PC-3 (cell line): ENCODE measurements at places on chromosomes 3 and 15.
A peak's percentile ranks its signal among the peaks of the same experiment; 100 is the strongest.

GRCh38 chr3:197533927-197534725, 21.6 kb downstream of the BDH1 start:
- peak; percentile 39 for DNase-seq

- no peak for DNase-seq
These were observed 71.4 kb upstream of the TLE3 start for GRCh38 chr15:70169147-70169546.

DNA sequence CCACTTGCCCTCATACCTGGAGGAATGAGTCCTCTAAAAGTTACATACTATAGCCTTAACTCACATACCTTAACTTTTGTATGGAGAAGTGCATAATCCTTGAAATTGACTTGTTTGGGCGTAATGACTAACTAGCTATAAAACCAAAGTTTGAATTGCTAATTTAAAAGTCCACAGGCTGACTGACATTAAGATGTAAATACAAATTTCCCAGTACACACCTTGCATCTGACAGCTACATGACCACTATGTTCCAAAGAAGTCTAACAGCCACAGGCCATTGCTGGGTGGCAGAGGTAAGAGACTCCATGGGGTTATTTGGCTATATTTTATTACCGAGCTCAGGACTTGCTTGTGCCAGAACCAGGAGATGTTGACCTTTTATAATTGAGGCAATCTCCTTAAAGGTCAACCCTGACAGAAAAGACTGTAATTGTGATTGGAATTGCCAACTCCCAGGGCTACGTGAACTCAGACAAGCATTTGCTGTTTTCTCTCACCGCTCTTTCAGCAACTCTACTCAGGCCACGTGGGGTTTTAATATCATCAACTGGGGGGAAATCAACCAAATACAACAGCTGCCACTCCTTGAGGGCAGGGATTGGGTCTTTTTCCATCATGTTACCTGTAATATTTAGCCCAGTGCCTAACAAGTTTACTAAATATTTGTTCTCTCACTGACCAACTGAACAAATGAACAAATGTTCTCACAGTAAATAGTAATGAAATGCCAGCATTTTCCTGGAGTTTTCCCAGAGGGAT, 139.9 kb downstream of the SEMA6D start:
- no peak for DNase-seq

GRCh38 chr3:114816052-114816451, 331.0 kb downstream of the ZBTB20 start:
- no peak for DNase-seq

DNA sequence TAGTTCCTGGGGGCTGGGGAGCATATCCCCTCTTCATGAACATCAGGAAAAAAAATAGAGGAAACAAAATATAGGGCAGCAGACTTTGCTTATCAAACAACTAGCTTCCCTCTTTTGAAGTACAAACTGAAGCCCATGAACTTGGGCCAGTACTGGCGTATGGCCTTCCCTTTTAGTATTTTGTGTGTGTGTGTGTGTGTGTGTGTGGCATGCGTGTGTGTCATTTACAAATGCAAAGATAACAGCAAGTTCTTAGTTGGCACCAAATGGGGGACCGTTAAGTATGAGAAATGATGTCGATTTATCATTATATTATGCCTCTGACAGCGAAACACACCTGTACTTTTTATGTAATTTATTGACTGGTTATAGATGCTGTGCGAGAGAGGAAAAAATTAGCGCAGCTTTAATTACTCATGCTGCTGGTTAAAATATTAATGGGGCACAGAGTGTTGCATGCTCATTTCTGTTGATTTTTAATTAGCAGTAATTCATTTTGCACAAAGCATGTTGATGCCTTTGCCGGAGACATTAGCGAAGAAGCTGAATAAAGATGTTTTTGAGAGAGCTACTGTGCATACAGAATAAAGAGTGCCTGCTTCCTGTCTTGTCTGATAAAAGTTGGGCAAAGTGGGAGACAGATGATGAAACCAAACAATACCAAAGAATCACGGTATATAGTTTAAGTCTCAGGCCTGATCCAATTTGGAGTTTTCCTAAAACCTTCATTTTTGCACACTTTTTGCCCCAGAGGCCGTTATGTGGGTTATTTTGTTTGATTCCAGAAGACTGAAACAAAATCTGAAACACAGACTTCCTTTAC, 297.1 kb downstream of the SATB1 start:
- no peak for DNase-seq

GRCh38 chr15:94258246-94258645, 26.9 kb downstream of the MCTP2 start:
- DNase-seq, result no peak

DNA sequence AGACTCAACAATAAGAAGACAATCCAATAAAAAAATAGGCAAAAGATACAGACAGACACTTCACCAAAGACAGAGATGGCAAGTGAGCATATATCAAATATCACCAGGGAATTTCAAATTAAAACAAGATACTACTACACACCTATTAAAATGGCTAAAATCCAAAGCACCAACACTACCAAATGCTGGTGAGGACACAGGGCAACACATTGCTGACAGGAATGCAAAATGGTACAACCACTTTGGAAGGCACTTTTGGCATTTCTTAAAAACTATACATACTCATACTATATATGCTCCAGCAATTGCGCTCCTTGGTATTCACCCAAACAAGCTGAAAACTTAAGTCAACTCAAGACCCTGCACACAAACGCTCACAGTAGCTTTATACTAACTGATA, 12.9 kb downstream of the DLG1 start:
- DNase-seq, result no peak

DNA sequence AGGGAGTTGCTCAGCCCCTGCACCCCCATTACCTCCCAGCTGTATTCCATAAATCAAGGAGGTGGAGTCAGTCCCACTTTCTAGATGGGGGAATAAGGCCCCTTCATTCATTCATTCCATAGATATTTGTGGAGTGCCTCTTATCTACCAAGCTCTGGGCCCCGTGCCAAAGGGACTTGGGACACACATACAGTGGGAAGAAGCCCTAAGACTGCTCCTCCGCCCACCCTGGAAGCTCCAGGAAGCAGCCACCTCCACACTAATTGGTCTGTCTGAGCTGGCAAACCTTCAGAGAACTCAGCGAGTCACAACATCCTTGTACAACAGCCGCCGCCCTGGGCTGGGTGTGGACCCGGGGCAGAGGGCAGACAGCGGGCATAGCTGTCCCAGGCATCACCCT, 6.4 kb downstream of the STRA6 start:
- DNase-seq, result peak; percentile 88

DNA sequence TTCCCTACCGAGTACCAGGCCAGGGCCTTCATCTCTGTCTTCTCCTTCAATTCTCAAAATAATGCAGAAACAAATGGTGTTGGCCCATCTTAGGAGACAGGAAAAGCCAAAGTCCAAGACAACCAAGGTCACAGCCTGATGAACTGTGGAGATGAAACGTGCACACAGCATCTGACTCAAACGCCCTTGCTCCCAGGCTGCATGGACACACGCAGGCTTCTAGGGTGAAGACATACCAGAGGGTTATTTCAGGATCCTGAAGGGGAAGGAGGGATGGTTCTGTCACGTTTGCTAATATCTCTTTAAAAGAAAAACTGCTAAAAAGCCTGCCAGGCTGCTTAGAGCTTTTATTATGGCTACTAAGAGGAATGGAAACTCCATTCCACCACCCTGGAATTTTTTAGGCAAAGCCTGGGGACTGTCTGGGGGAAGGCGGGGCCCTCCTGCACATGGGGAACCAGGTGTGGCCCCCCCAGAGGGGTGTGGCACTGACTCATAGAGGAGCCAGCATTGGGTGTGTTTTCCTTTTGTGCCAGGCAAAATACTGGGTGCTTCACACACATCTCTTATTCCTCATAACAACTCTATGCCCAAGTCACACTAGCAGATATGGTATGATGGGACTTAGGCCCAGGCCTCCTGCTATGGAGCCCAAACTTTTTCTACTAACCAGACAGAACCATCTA, 62.9 kb downstream of the UMPS start:
- DNase-seq, result peak; percentile 63

DNA sequence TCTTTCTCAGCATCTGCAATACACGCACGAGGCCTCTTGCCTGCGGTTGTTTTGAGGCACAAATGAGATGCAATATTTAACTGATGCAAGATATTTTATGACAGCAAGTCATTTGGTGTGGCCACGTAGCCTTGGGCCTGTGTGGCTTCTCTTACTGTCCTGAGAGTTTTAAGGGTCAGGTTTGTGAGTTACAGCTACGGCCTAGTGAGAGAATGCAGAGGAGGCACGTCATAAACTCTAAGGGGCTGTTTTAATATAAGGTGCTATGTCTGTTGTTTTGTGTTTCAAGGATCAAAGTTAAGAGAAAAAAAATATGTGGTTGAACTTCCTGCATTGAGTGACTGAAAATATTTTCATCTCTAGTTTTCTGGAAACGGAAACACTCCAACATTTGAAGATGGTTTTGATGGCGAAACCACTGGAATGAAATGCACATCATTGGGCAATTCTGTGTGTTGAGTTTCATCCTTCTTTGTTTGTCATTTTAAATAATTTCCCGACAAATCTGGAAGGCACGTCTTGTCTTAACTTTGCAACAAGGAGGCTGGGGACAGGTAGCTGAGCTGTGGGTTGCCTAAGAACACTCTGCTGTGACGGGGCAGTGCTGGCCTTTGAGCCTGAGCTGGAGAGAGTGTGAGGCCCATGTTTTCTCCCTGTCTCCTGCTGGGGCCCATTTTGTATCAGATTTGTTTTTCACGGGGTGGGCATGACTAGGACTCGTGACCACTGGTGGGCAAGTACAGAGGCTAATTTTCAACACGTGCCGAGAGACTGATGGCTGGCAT, 5.1 kb downstream of the APBA2 start:
- no peak for DNase-seq

DNA sequence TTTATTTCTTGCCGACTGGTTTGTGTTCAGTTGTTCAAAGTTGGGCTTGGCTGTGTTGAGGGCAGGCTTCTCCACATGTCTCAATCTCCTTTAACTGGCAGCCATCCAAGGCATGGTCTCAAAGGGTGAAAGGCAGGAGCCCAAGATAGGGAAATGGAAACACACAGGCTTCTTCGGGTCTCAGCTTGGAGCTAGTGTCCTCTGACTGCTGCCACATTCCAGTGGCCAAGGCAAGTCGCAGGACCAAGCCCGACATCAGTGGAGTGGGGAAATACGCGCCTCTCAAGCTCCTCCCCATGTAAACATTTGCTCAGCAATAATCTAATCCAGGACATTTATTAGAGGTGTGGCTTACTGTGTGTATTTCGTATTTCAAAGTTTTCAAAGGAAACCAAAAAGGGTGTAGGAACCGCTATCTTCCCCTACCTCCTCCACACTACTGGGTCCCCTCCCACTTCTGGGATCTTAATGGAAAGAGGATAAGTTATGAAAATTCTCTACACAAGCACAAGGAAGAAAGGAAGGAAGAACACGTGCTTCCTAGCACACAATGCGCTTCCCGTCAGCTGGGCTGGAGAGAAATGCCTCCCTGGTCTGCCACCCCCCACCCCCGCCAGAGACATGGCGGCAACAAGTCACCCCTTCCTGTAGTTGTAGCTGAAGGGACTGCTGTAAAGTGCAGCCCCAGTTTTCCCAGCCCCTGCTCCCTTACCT, 181.7 kb downstream of the FAM43A start:
- DNase-seq, result peak; percentile 16

GRCh38 chr3:119206611-119207511, 33.5 kb downstream of the UPK1B start:
- DNase-seq, result peak; percentile 50

DNA sequence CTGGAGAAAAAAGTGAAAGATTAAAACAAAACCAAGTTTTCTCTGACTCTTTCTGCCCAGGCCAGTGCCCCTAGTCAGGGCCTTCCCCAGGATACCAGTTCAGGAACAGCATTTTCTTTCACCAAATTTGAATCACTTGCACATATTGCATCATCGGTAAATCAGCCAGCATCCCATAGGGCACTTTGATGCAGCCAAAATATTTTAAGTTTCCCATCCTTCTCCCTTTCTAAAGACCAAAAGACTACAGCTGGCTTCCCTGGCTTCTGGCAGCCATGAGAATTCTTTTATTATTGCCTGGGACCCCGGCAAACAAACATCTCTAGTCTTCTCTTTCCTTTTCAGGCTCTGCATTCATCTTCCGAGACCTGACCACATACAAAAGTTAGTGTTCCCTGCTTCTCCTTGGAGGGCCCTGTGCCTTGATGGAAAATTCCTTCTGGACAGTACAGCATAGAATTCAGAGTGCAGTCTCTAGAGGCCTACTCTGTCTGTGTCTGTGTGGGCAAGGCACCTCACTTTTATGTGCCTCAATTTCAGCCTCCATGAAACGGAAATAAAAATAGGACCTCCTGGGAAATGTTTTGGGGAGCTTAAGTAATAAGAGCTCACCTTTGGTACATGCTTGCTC, 348.0 kb downstream of the VPS13C start:
- DNase-seq, result no peak

GRCh38 chr15:72276326-72276700, 4.0 kb upstream of the PARP6 start:
- no peak for DNase-seq

- DNase-seq, result no peak
These were observed 82.4 kb upstream of the PRR23C start for GRCh38 chr3:139127101-139127500.

GRCh38 chr3:15558581-15558980, 37.1 kb upstream of the COLQ start:
- DNase-seq, result no peak

GRCh38 chr3:111531446-111531845, 10.6 kb upstream of the CD96 start:
- DNase-seq, result peak; percentile 23

GRCh38 chr3:45066109-45066801, 40.2 kb downstream of the CLEC3B start:
- no peak for DNase-seq

DNA sequence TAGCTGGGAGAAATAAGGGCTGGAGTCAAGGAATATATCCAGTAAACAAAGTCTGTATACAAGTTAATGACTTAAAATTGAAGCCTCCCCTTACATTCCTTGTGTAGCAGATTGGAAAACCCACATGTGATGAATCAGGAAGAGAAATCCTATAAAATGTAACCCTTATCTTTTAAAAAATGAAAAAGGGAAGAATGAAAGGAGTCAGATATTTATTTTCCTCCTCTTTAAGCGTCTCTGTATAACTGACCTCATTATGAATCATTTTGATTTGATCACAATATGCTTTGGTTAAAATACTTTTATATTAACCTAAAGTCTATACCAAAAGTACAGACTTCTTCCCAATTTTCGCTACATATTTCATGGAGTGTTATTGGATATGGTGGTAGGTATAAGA, 316.3 kb upstream of the STAC start:
- DNase-seq, result peak; percentile 85

DNA sequence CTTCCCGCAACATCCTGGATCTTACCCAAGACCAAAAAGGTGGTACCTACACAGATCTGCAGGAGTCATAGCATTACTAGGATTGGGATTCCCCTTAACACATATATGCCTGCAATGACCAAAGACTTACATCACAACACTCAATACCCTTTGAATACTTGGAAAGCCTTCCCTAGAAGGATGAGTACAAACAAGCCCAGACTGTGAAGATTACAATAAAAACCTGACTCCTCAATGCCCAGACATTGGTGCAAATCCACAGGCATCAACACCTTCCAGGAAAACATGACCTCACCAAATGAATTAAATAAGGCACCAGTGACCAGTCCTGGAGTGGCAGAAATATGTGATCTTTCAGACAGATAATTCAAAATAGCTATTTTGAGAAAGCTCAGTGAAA, 326.8 kb downstream of the TBL1XR1 start:
- no peak for DNase-seq

GRCh38 chr3:27501759-27502158, 17.6 kb upstream of the SLC4A7 start:
- DNase-seq, result no peak

- DNase-seq, result no peak
These were observed 18.1 kb downstream of the ALS2CL start for GRCh38 chr3:46675426-46675825.
